GM19239 (cell line): ENCODE measurements at places on chromosomes 7 and 10.

GRCh38 chr10:101889256-101890210 is 45.9 kb upstream of the KCNIP2 start:
- DNase-seq = peak; percentile 47

- no peak for DNase-seq
Measured at GRCh38 chr7:95921543-95921942, 149.2 kb downstream of the DYNC1I1 start.

GRCh38 chr7:47535035-47535703 is 46.7 kb downstream of the TNS3 start:
- no peak for DNase-seq

- DNase-seq = no peak
Measured at GRCh38 chr7:28956608-28957063, 1.5 kb downstream of the TRIL start.

GRCh38 chr10:96377816-96378294 is 19.1 kb upstream of the OPALIN start:
- DNase-seq = no peak

DNA sequence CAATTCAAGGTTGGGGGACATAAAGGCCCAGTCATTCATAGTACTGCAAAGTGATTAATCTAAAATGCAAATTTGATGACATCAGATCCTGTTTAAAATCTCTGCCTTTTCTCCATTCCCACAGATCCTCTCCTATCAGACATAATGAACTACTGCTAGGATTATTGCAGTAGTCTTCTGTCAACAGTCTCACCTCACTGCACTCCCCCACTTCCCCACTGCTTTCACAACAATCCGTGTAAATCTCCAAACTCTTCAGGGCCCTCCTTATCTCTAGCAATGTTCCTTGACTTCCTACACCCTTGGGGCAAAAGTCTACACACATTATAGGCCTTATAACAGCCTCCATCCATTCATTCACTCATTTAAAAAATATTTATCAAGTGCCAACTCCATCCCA is 112.4 kb downstream of the KBTBD2 start:
- no peak for DNase-seq

DNA sequence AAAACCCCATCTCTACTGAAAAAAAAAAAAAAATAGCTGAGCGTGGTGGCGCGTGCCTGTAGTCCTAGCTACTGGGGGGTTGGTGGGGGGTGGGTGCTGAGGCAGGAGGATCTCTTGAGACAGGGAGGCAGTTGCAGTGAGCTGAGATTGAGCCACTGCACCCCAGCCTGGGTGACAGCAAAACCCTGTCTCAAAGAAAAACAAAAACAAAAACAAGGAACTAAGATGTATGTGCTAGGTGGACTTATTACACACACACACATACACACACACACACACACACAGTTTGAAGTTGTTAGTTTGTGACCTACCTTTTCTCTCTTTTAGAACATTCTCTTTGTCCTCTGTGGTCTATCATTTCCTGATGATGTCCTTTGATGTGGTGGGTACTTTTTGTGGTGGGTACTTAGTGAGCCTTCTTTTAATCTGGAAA is 53.5 kb downstream of the EXOC6 start:
- DNase-seq = no peak

GRCh38 chr7:112537822-112538387 is 57.1 kb downstream of the LSMEM1 start:
- DNase-seq = no peak

GRCh38 chr10:91579329-91579985 is 53.4 kb downstream of the PPP1R3C start:
- DNase-seq = no peak

DNA sequence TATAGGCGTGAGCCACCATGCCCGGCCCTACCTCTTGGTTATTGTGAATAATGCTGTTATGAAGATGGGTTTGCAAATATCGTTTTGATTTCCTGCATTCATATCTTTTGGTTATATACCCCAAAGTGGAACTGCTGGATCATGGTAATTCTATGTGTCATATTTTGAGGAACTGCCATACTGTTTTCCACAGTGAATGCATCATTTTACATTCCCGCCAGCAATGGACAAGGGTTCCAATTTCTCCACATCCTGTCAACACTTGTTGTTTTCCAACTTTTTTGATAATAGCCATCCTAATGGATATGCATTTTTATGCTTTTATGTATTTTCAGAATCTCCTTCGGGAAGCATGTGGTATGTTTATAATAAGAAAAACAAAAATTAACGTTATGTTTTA is 128.2 kb downstream of the KCNMA1 start:
- no peak for DNase-seq

DNA sequence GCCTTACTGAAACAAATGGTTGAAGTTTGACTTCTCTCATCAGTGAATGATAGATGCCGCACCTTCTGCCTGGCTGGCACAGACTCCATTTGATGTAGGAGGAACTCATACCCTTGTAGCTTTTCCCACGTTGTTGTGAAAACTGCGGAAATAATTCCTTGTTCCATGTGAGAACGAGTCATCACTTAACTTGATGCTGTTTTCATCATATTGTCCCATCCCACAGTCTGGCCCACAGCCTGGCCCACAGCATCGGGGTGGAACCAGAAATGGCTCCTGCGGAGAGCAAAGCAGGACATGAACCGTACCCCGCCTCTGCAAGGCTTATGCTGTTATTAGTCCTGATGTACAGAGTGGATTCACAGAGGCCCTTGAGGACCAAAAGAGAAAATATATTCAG is 587.0 kb downstream of the SDK1 start:
- DNase-seq = no peak

DNA sequence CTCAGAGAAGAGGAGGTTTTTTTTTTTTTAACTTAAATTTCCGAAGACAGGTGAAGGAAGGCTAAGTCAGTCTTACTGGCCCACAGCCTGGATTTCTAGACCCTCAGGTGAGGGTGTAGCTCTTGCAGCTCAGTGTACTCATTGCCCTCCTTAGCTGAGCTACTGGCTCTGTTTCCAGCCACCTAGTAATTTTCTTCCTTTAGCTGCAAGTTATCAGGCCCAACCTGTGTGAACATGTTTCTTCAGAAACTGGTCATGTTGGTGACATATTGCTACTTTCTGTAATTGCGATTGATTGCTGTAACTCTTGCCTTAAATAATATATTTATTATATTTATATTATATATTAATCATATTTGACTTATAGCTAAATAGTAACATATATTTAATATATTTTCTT is 10.0 kb upstream of the TMEM229A start:
- DNase-seq = no peak

- DNase-seq = peak; percentile 21
Measured at GRCh38 chr7:93055543-93056107, 62.2 kb downstream of the SAMD9 start.

DNA sequence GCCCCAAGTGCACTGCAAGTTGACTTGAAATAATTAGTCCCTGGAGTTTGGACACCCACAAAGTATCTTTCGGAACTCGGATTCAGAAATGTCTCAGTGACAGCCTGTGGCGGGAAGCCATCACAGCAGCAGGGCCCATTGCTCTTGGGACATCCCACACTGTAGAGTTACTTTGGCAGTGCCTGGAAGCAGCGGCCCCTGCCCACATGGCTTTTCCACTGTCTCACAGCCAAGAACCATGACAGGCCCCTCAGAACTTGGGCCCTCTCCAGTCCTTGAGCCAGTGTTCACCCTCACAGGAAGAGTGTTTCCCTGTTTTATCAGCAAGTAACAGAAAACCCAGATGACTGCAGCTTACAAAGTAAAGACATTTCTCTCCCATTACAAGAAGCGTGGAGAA is 477.0 kb upstream of the GALNT17 start:
- DNase-seq = no peak

- no peak for DNase-seq
Measured at GRCh38 chr10:93175490-93175889, 101.8 kb downstream of the CYP26A1 start.

GRCh38 chr7:32100407-32100907 is 30.2 kb upstream of the PDE1C start:
- DNase-seq = no peak

DNA sequence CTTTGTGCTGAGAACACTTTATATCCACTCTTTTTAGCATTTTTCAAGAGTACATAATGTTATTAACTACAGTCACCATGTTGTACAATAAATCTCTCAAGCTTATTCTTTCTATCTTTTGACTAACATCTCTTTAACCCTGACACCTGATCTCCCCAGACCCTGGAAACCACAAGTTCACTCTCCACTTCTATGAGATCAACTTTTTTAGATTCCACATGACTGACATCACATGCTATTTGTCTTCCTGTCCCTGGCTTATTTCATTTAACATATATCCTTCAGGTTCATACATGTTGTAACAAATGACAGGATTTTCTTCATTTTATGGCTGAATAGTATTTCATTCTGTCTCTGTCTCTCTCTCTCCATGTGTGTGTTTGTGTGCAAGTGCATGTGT is 15.5 kb downstream of the SLC13A1 start:
- no peak for DNase-seq

- no peak for DNase-seq
Measured at GRCh38 chr10:16933783-16934182, 116.6 kb upstream of the RSU1 start.

DNA sequence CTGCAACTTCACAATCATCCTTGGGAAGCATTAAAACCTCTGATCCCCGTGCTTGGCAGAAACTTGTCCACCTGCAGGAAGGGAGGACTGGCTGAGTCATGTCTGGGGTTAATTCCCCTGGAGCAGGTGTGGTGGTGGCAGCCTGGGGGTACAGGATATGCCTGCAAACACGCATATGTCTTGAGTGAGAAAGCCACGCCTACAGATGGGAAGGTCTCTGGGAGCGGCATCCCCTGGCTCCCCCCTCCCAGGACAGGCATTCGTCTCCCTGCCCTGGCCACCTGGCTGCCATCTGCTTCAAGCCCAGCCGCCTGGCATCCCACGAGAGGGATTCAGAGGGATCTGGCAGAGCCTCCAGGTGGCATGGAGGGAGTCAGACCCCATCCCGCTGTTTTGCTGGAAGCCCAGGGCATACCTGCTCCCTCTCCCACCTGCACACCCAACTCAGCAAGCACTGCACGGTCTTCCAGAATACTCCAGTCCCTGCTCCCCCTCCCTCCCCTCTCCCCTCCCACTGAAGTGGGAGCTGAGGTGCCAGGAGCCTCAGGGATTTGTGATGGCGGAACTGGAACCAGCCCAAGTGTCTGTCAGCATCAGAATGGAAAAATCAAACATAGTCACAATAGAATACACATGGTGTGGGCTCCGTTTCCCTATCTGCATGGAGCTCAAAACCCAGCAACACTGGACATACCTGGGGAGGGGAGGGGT is 61.0 kb downstream of the CAMK2B start:
- DNase-seq = no peak

DNA sequence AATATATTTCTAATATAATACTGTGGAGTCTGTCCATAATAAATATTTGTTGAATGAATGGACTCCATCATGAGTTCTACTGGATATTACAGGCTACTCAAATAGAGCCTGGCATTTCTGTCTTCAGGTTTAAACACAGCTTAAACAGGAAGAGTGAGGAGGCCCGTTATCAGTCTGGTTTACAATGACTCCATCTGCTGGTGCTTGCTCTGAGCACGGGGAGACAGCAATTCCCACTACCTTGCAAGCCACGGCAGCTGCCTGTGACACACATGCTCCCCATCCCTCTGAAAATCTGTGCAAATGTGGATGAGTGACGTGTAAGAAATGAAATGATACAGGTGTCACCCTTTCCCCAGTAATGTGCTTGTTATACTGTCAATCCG is 293.5 kb upstream of the IMMP2L start:
- DNase-seq = no peak

DNA sequence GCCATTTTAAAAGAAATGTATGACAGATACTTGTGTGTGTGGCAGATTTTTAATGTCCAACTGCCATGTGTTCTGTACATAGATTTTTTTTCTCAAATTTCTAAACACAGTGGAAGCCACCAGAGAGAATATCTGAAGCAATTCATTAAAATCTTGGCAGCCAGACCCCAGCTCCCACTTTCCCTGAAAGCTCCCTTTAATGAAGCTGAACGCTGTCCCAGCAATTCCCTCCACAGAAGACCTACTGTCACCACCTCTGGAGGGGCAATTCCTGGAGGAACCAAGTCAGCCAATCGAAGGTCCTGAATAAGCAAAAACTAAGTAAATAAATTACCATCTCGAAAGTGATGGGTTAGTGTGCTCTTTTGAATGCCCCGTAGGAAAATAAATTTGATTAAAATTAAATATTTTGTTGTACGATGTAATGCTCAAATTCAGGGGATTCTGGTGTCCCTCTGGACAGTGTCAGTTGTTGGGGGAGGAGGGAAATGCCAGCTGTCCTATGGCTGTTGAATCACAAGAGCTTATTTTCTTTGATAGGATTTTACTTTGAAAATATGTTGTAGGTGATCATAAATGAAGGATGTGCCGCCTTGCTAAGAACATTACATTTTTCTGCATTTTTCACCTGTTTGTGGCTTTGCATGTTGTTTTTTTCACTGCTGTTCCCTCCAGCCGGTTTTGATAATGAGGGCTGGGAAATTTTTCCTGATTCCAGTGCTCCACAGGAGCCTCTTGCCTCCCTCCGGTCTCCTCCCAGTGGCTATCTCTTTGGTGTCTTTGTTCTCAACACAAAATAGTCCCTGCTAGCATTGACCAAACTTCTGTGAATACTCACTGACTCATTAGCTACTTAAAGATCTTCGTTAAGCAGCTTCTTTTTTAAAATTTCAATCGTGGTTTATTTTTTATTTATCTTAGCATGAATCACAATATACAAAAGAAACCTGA is 9.2 kb upstream of the GSAP start:
- DNase-seq = no peak

DNA sequence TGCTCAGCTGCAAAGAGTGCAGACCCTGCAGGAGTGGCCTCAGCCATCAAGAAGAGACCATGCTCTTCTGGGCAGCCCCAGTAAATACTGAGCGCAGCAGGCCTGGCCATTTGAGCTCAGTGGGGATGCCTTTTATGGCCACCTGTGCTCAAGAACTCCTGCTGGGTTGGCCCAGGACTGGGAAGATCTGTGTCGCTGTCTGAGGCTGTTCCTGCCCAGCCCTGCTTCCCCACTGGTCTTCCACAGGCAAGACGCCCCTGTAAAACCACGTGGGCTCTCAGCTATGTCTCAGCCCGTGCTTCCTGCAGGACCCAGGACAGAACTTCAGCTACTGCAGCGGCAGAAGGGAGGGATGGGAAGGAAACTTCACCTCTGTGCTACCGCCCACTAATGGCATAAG is 10.5 kb upstream of the PPIF start:
- no peak for DNase-seq

GRCh38 chr10:128744811-128745305 is 618.6 kb upstream of the MKI67 start:
- DNase-seq = no peak

GRCh38 chr7:44678471-44679179 is 70.0 kb upstream of the ZMIZ2 start:
- no peak for DNase-seq

DNA sequence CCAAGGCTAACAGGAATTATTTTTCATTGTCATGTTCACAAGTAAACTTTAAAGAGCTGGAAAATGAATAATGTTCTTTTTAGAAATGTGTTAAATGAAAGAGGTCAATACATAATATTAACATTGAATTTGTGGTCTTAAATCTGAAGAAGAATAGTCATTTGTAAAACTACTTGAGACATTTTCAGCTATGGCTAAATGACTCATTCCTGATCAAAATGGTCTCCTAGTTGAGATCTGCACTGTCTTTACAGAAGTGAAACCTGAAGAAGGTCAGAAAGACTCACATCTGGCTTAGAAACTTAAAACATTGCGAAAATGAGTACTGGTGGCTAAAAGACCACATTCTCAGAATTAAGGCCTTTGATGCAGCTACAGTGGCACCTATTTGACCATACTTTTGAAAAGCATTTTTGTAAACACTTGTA is 5.9 kb downstream of the PIK3CG start:
- DNase-seq = peak; percentile 62

- DNase-seq = no peak
Measured at GRCh38 chr7:2487586-2488271, 11.5 kb upstream of the GRIFIN start.
